CD4-positive, alpha-beta T cell treated with Interleukin-4 for 1 hour (primary cell): ENCODE measurements at places on chromosomes 2 and 18.

DNA sequence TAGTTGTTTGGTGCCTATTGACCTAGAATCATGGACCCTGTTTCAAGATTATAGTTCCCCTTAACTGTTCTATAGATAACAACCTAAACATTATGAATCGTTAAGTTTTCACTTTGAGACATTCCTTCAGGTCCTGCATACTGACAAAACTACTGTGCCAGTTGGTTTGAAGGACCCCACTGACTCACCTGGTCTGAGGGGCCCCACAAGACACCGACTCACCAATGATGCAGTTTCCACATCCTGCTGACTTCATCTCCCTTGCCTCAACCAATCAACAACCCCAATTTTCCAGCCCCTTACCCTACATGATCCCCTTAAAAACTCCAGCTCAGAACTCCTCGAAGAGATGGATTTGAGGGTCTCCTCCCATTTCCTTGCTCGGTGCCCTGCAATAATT is 89.6 kb upstream of the CCDC141 start:
- no peak for DNase-seq

DNA sequence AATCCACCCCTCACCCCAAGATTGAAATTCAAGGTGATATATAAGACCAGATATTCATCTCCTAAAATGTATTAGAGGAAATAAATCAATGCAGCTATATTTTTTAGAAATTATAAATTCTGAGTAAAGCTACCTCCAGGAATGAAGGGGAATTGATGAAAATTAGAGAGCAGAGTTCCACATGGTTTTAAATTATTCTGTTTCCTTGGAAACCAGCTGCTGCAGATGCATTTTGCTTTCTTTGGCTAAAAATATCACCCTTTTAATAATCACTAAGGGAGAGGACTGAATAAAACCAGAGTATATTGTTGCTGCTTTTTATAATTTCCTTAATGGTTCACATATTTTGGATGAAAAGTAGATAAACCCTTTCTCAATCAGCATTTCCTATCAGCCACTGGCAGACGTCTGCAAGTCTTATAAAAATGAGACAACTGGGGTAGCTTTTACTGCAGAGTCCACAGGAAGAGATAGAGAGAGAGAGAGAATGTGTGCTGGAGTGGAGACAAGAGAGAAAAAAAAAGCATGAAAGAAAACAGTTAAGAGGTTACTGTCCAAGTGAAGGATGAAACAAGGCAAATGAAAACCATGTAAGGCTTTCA is 2.0 kb downstream of the CSRNP3 start:
- DNase-seq = no peak

DNA sequence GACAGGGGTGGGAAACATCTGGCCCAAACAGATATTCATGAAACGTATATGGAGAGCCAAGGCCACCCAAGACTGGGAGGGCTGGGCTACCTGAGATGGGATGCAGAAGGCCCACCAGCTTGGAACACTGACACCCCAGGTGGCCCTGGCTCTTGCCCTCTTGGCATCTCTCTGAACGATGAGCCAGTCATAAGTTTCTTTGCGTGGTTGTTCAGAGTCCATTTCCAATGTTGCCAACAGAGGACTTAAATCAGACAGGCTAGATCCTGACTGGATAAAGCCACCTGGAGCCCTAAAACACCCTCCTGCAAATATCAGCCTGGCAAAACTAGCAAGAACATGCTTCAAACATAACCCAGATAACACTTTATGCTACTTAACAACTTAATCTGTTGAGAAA is 42.6 kb downstream of the LPIN2 start:
- no peak for DNase-seq

DNA sequence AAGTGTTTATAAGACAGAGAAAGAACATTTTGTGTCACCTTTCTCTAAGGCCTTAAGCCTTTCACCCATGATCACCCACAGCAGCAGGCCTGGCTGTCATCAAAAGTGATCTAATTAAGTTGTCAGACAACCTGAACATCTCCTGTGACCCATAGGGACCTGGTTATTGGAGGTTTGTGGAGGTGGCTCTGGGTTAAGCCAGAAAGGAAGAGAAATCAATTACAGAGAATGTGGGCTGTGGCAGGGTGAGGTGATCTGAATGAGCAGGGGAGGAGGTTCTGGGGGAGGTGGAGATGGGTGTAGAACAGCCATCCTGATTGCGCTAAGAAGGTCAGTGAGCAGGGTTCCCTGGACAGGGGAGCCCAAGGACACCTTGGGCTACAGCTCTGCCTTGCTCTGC is 170.8 kb downstream of the FSHR start:
- DNase-seq = no peak

DNA sequence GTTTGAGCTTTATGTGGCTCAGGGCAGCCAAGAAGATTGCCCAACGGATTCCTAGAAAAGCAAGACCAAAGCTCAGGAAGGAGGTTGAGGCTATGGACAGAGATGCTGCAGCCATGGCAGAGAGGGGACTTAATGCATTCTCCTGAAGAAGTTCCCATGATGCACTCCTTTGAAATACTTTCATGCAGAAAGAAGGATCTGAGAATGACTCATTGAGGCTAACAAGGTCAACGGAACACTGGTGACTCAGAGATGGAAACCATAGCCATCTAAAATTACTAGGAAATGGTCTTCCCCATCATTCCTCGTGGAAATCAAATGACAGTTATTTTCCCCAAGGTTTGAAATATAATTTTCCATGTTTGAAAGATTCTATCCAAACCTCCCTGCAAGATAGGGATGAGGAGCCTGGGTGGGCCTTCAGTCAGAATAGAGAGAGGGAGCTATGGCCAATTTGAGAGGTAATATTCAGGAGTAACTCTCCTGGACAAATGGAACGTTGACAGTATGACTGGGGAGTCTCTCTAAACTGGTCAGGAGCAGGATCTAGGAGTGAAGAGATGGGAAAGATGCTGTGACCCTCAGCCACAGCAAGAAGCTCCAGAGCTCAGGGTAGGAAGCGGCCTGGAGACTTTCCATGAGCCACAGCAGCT is 63.0 kb downstream of the REEP1 start:
- no peak for DNase-seq

GRCh38 chr2:118970396-118971135 is 28.6 kb downstream of the MARCO start:
- peak; percentile 46 for DNase-seq

- DNase-seq = no peak
Measured at GRCh38 chr18:36811430-36811829, 17.4 kb downstream of the TPGS2 start.

GRCh38 chr2:217398101-217398500 is 538.2 kb upstream of the TNP1 start:
- no peak for DNase-seq

- DNase-seq = no peak
Measured at GRCh38 chr2:68951899-68952298, 794 bp downstream of the GKN2 start.

DNA sequence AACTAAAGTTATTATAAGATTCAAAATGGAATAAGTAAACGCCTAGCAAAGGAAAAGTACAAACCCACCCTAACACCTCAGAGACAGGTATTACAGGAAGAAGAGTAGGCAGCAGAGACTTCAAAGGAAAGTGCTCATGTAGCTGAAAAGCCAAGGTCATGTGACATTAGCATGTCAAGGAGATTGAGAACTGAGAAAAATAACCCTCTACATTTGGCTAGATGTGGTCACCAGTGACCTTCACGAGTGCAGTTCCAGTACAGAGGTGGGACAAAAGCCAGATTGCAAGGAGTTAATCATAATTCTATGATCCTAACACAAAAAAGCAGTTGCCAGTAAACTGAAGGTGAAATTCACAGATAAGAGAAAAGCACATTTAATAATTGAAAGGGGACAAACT is 252.7 kb downstream of the ZEB2 start:
- DNase-seq = no peak

GRCh38 chr2:122183890-122184289 is 428.4 kb downstream of the TSN start:
- DNase-seq = no peak
